Non-pigmented ciliary epithelial cell (primary cell): ENCODE measurements at places on chromosomes 3 and 15.

DNA sequence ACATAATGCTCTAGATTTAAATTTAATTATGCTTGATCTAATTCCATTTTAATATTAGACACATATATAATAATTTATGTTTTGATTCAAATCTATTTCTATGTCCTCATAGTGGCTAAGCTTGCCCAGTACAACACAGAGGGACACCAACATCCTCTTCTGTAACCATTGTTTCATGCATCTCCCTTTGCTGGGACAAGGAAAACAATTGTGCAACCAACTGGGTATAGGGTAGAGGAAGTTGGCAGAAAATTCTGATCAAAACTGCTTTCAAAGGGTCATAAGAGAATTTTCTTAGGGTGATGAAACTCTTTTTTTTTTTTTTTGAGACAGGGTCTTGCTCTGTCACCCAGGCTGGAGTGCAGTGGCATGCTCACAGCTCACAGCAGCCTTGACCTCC is 121.4 kb upstream of the SGO1 start:
- DNase-seq: no peak

DNA sequence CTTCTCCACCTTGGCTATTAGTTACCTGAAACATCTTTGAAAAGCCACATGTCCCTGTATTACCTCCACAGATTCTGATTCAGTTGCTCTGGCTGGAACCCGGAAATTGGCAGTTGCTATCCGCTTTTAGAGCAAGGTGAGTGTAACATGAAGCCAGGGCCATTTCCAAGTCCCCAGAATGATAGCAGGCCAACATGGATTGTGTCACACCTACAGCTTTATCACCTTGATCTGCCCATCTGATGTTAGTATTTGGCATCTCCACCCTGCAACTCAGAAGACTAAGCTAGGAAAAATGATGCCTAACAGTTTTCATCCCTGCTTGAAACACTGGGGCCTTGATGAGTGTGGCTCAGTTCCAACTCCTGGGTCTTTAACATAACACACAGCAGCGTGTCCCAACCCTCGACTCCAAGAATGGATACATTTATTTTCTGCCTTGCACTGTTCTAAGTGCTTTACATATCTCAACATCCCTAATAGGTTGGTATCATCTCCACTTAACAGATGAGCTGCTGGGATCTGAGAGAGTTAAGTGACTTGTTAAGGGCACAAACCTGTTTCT is 21.3 kb upstream of the NUDT16 start:
- DNase-seq: no peak

DNA sequence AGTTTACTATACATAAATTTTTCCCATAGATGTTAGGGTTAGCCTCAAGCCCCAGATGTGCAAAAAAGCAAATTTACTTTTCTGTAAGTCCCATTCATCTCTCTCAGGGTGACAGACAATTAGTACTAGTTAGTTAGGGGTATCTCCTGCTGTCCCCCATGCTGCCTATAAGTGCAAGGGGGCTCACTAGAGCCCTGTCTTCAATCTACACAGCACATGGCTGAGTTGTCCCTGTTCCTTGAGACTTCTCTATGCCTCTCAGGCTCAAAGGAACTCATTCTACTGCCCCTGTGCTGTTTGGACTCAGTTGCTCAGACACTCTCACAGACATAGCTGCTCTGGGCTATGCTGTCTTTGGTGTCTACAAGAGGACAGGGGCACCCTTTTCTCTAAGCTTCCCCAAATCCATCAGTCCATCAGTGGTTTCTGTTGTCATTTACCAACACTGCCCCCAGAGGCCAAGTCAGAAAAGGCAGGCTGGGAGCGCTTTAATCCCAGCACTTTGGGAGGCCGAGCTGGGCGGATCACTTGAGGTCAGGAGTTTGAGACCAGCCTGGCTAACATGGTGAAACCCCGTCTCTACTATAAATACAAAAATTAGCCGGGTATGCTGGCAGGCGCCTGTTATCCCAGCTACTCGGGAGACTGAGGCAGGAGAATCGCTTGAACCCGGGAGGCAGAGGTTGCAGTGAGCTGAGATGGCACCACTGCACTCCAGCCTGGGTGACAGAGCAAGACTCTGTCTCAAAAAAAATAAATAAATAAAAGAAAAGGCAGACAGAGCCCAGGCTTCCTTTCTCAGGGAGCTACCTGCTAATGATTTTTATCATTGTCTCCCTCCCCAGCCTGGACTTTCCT is 31.4 kb upstream of the PRTG start:
- no peak for DNase-seq

DNA sequence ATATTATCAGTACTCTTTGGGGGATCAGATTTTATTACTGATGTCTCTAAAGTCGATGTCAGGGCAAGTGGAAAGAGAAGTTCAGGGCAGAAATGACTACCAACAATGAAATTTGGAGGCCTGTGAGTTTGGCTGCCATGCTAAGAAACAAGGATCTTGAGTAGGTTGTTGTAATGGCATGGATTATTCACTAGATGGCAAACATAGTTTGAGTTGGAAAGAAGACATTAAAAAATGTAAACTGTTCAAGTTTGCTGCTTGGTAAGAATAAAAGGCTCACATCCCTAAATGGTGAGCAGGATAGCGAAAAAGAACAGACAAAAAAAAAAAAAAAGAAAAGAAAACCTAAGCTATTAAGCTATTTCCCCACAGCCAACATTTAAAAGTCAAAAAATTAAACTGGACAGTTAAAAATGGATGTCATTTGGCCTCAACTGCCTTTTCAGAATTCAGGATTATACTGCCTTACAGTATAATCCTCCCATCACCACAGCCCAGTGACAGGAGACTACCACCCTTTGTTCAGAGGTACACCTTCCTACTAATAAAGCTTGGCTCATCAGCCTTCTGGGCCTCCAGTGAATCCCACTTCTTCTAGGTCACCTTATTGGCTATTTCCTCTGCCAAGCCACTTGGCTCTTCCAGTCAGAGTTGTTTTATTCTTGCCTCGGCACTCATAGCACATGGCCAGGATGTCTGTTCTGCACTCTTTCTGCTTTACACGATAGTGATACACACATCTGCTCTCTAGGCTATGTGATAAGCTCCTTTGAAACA is 163.7 kb downstream of the PLD1 start:
- peak; percentile 37 for DNase-seq

DNA sequence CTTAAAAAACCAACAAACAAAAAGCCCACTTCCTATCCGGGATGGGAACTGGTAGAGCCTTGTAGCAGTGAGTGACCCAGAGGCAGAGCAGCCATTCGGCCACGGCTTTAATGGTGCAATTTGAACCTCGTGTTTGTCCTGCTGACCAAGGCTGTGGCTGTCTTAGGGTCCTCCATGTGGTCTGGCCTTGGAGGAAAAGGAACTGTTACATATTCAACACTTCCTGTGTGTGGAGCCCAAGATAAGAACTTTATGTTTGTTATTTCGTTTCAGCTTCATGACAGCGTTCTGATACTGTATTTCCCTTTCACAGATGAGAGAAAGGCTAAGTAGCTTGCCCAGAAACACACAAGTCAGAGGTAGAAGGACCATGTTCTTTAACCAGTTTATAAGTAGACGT is 269.8 kb downstream of the SV2B start:
- DNase-seq: no peak

- DNase-seq: no peak
Measured at GRCh38 chr3:8491271-8492144, 10.1 kb upstream of the LMCD1 start.

GRCh38 chr3:118098827-118099226 is 935.8 kb downstream of the IGSF11 start:
- DNase-seq: no peak

GRCh38 chr3:22199095-22199494 is 448.1 kb upstream of the ZNF385D start:
- no peak for DNase-seq

DNA sequence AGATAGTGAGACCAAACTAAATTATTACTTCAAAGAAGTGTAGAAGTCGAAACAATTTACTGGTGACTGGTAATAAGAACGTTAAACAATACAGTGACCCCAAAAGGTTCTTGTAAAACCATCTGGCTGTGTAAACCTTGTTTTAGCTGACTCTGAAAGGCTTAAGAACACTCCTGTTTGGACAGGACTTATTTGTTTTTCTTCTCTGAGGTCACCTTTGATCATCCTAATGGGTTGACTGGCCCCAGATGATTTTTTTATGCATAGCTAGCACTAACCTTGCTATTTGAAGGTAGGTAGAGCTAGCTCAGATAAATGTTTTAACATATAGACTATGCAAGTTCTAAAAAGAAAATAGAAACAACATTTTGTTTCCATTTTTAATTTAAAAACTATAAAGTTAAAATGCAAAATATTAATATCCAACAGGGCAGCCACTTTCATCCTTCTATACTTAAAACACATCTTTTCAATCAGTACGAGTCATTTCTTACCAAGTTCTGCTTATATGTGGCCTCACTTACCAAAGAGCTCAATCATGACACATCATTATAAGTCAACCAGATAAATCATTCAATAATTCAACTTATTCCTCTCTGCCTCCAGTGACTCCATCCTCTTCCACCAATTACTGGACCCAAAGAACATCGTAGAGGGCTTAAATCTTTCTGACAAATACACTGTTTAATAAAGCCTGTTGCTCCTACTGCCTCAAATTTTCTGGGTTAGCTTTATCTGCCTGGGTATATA is 158.8 kb downstream of the SSR3 start:
- DNase-seq: no peak

GRCh38 chr3:86748015-86748414 is 242.9 kb downstream of the VGLL3 start:
- DNase-seq: no peak

DNA sequence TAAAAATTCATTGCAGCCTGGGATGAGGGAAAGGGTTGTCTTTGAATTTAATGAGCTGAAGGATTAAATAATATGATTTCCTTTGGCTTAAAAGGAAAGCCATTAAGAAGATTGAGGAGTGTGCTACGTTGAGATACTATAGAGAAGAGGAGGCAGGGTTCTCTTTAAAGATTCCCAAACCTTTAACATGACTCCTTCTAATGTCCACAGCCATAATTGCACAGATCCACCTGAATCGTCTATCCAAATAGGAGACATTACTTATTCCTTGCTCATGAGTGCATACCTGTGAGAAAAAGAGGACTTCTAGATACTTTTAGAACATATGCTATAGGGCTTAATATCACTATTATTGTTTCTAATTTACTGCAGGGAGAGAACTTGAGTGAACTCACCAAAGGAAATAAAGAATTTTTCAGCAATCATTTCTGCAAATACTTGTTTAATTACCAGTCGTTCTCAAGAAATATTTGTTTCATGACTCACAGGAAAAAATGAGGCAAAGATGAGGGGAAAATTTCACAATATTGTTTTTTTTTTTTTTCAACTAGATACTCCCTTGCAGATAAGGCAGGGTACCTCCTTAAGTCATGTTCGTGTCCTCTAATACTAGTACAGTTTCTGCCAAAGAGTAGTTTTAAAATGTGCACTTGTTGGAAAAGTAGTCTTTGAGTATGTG is 8.9 kb upstream of the SUCNR1 start:
- peak; percentile 68 for DNase-seq
